ENCODE measurements at places on chromosomes 2 and 18.

DNA sequence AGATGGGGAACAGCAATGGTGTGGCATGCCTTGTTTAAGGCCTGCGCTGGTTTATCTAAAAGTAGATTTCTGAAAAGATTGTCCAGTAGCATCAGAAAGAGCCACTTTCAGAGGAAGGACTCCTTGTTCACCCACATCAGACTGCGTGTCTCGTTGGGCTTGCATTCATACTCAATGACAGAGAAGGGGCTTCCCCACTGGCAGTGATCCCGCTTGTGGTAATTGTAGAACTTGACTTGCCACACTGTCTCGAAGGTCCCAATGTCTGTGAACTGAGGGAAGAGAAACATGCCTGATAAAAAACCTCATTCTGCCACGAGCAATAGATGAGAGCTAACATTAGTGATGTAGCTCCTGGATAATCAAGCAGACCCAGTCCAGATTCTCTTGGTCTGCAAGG is 26.0 kb downstream of the CNRIP1 start:
- DNase-seq, result no peak

- DNase-seq, result no peak
These were observed 275.3 kb upstream of the UBE2E3 start for GRCh38 chr2:180705122-180705521.

DNA sequence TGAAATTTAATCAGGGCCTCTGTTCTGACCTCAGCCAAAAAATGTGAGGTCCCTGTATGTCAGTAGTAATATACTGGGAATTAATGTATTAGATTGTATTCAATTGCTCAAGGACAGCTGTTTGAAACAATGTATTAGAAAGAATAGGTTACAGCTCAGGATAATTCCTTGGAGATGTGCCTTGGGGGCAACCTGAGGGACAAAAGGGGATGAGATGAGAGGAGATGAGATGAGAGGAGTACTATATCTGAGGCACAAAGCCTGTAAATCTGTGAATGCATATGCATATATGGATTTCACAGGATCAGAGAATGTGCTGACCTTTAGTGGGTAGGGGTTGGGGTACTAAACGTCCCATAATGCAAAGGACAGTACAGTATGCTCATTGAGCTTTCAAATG is 80.9 kb downstream of the NRXN1 start:
- DNase-seq, result no peak

- DNase-seq, result no peak
These were observed 12.6 kb downstream of the NT5DC4 start for GRCh38 chr2:112733456-112733855.

DNA sequence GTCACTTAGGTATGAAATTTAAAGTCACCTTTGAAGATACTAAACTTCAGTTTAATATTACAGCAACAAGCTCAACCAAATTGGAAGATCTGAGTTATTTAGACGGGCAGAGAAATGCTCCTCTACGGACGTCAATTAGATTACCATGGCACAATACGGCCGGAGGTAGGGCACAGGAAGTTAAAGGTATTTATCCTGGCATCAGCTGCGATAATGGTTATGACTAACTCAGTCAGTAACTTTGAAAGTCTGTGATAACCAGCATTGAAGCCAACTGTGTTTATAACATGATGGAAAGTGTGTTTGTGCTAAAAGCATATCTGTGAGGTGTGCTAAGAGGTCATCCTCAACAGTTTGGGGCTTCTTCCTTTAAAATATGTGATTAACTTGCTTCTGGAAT is 117.3 kb downstream of the WDSUB1 start:
- DNase-seq, result no peak

DNA sequence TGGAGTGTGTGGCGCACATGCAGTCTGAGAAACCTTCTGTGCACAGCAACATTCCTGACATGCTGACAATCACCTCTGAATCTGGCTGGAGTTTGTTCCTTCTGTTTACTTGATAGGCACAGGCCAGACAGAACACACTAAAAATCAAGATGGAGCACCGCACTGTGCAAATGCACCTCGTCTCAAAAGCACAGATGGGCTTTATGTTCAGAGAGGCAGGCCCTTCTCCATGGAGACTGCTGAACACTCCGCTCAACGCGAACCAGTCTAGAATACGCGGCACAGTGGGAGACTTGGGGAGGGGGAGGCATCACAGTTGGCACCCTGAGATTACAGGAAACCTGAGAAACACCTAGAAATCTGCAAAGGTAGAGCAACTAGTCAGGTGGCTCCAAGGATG is 58.4 kb upstream of the DNMT3A start:
- DNase-seq, result no peak

GRCh38 chr2:64677530-64677929 is 23.8 kb upstream of the SERTAD2 start:
- no peak for DNase-seq

Measured in RPMI8226 (cell line).